ENCODE measurements at places on chromosomes 6 and 20.

DNA sequence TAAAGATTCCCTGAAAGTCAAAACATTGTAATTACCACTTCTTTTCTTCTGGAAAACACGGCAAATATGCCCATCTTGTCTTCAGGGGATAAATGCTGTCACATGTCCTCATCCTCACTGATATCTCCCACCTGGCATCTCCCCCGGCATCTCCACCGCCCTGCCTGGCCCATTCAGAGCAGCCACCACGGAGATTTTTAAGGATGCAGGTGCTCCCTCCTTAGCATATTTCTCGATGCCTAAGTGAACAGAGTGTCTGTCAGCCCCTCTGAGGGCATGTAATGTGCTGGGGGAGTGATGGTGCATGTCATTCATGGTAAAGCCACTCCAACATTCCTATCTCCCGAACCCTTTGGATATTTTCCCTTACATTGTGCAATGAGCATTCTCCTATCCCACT lies 215.5 kb downstream of the PREX1 start:
- DNase-seq: no peak

DNA sequence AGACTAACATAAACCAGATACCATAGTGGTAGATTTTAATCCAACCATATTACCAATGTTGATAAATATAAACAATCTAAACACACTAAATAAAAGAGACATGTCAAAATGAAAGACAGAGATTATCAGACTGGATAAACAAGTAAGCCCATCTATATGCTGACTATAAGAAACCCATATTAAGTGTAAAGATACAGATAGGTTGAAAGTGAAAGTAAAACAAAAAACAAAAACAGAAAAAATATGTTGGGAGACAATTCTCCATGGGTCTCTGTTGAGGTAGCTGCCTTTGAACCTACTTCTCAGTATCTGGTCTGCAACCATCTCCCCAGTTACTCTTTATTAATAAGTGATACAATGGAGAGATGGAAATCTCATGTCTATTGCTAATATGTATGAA lies 21.2 kb downstream of the REV3L start:
- DNase-seq: no peak

GRCh38 chr6:51019806-51020205 lies 201.1 kb downstream of the TFAP2B start:
- DNase-seq: no peak

GRCh38 chr20:16575390-16576140 lies 2.3 kb upstream of the KIF16B start:
- no peak for DNase-seq

DNA sequence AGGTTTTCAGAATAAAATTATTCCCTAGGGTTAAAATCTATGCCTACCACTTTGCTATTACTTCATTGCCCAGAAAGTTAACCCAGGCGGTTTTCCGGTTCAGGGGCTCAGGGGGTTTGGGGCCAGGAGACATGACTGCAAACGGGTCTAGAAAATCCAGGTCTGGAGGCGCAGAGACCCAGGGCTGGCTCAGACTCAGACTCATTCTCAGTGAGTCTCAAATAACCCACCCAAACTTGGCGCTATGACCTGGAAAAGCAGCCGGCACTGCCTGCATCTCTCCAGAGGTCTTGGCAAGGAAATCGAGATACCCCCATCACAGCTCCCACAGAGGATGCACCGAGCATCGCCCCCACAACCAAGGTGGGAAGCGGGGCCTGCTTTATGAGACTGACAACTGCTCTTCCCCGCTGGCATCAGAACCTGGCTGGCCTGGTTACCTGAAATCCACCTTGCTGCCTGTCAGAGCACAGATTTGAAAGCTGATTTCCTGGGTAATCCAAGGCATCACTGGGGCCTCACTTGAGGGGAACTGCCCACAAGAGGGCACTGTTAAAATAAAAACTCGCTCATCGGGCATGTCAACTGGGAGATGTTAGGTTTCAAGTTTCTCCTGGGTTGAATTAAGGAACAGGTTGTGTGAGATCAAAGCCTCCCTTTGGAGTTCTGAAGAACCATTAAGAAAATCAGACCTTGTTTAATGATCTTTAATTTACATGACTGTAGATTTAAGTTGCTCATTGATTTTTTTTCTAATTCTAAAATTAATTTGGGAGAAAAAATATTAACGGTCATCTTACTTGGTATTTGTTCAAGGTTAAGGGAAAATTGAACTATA lies 55.1 kb downstream of the KIF16B start:
- no peak for DNase-seq

DNA sequence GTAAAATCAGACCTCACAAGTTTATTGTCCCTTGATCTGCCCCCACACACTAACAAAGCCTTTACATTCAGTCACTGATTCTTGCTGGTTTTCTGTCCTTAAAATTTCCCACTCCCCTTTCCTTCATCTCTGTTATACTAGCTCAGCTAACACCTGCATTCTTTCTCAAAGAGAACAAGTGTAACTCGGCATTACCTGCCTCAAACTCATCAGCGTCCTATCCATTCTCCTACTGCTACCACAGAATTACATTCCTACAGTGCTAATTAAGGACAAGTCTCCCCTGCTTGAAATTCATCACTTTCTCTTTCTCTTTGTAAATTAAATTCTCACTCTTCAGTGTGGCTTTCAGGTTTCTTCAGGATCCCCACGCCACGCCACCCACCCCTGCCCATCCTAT lies 773.2 kb downstream of the FRK start:
- no peak for DNase-seq

- DNase-seq: no peak
These were observed 603.5 kb upstream of the CDH4 start for GRCh38 chr20:60648556-60648955.

DNA sequence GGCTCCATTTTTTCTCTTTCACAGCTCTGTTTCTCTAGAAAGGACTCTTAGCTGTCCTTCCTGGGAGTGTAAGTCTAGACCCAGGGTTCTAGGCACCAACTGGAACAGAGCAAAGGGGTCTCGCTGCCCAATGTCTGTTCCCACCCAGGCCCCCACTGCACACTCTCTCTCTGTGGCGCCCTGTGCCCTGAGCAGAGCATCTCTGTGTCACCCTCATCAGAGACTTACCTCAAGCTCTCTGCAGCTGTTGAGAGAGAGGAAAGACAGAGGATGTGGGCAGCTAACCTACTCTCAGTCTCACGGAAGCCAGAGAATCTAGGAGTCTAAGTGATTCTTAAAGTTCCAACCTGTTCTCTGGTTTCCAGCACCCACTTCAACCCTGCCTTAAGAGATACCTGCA lies 9.5 kb downstream of the NCR2 start:
- DNase-seq: no peak

- DNase-seq: no peak
These were observed 2.9 kb downstream of the CPNE5 start for GRCh38 chr6:36836111-36837021.

DNA sequence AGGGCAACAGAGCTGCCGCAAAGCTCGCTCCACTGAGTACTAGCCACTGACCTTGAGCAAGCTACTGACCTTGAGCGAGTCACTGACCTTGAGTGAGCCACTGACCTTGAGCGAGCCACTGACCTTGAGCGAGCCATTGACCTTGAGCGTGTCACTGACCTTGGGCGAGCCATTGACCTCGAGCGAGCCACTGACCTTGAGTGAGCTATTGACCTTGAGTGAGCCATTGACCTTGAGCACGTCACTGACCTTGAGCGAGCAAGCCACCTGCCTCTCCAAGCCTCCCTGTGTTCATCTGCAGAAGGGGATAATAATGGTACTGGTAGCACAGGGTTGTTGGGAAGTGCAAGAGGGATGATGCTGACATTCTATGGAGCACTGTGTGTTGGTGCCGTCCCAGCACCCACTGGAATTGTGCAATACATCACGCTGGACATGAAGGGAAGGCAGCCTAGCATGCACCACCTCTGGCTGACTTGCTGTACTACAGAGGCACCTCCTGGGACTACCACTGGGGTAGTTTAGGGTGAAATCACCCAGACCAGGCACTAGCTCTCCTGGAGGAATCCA lies 60.2 kb downstream of the CTCFL start:
- no peak for DNase-seq

GRCh38 chr20:59439243-59439642 lies 138.8 kb downstream of the EDN3 start:
- no peak for DNase-seq

GRCh38 chr20:39117491-39117890 lies 155.3 kb downstream of the DHX35 start:
- no peak for DNase-seq

- no peak for DNase-seq
These were observed 129.7 kb downstream of the PLG start for GRCh38 chr6:160831739-160832138.

DNA sequence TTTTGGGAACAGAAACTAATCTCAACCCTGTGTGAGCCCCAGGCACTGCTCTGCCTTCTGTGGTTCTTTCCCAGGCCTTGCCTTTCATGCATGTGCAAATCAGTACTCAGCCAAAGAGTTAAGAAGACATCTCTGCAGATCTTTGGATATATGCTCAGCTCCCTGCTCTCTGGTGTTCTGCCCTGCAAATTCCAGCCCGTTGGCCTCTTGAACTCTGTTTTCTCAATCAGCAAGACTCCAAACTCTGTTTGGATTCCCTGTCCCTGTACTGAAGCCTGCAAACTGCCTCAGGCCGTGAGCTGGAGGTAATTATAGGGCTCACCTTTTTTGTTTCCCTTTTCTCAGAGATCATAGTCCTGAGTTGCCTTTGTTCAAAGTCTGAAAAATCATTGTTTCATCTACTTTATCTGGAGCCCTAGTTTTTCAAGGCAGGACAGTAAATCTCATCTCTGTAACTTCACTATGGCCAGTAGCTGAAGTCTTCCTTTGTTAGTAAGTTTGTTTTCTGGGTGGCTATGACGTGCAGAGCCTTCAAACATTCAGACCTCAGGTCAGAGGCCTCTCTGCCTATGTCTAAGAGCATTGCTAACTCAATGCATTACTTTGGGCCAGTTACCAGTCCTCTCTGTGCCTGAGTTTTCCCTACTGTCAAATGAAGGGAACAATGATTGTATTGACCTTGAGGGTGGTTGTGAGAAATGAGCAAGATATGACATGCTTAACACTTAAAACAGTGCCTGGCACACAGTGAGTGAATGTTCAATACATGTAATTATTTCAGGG lies 15.9 kb upstream of the MDFI start:
- DNase-seq: no peak

GRCh38 chr6:148074738-148075137 lies 267.9 kb upstream of the SASH1 start:
- DNase-seq: no peak

- no peak for DNase-seq
These were observed 56.0 kb upstream of the TAB2 start for GRCh38 chr6:149261364-149262040.

- no peak for DNase-seq
These were observed 63.2 kb downstream of the WASF1 start for GRCh38 chr6:110116258-110116657.

GRCh38 chr20:62838128-62838891 lies 21.5 kb downstream of the COL9A3 start:
- DNase-seq: no peak

GRCh38 chr20:14919501-14920081 lies 582.2 kb upstream of the FLRT3 start:
- no peak for DNase-seq

- DNase-seq: no peak
These were observed 51.9 kb downstream of the IL22RA2 start for GRCh38 chr6:137121401-137121997.

- DNase-seq: no peak
These were observed 38.9 kb downstream of the COX4I2 start for GRCh38 chr20:31676609-31676989.

GRCh38 chr6:33132081-33132524 lies 56.3 kb downstream of the HLA-DPB1 start:
- no peak for DNase-seq

Measured in stimulated activated CD8-positive, alpha-beta memory T cell treated with anti-CD3 and anti-CD28 coated beads, Interleukin-2, amount 100 ng/mL, for 1 hour (primary cell).